ENCODE measurements at places on chromosomes 7 and 10.

GRCh38 chr7:139548302-139549028, 25.0 kb downstream of the CLEC2L start:
- DNase-seq: peak; percentile 53

- DNase-seq: no peak
Measured at GRCh38 chr7:109126404-109127050, 556.9 kb downstream of the DNAJB9 start.

DNA sequence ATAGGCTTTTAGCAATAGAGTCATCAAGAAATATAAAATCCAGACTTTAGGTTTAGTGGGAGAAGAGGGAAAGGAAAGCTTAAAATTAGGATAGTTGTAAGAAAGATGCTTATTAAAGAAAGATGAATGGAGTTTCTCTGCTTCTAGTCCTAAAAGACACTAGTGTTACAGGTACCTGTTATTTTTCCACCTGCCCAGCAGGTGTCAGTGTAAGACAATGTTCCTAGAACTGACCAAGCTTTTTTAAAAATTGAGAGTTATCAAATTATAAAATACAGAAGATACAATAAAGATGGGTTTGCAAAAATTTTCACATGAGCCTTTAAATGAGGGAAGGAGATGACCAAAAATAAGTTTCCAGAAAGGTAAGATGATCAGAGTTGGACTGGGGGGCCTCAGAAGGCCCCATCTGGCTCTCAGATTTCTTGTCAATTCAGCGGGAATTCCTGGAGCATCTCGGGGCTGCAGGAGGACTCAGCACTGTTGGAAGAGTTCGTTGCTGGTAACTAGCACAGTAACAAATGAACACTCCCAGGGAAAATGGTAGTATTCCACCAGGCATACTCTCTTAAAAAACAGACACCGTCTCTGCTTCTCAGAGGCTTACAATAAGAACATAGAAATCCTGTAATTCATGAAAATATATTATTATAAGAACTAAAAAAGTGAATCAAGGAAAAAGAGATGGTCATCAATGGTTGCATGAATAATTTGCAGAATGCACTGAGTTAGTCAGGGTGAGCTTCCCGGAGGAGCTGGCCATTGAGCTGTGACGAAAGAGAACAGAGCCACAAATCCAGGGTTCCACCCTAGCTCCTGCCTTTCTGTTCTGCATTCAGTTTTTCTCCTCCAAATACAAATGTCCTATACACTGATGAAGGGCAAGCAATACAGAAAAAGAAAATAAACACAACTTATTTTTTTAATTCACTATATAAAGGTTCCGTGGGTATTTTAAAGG, 71.8 kb upstream of the PIK3CG start:
- DNase-seq: no peak

- DNase-seq: no peak
Measured at GRCh38 chr7:130943981-130944380, 210.0 kb upstream of the KLF14 start.

DNA sequence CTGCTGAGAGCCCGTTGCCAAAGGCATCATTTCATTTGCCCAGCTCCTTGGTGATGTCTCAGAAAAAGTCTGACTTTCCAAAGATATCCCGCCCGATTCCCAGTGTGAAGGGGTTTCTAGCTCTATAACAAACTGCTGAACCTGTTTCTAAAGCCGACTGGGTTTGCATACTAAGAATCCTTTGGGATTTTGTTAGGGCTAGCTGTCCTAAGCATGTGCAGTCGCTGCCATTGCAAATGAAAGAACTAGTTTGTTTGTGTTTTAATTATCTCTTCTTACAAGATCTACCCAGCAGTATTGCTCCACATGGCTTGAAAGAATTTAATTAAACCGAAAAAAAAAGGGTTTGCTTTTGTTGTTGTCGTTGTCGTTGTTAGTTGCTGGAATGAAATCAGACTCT, 476.6 kb downstream of the GATA3 start:
- DNase-seq: no peak

DNA sequence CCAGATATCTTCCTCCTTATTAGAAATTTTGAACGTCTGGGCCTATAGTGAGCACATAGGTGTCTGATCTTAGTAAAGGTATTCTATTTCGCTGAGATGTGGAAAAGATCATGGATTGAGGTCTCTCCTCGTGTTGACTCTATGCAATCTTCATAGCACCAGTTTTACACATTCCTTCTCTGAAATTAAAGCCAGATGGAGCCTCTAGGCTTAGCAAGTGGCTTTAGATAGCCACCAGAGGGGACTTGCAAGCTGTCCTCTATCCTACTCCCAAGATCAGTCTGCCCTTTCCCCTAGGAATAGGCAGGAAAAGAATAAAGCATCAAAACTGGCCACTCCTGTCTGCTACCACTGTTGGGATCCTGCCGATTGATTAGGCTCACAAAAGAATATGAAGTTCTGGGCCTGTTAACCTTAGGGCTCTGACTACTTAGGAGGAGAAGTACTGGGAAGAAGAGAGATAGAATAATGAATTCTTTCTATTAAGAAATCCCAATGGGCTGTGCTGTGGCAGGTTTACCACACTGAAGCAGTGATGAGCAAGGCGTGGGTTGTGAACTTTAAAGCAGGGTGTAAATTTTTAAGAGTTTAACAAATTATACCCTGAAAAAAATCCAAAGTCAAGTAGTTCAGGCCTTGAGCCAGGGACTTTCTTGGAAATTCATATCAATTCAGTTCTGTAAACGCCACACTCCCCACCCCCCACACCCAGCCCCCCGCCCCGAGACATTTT, 2.2 kb upstream of the STRIP2 start:
- no peak for DNase-seq

DNA sequence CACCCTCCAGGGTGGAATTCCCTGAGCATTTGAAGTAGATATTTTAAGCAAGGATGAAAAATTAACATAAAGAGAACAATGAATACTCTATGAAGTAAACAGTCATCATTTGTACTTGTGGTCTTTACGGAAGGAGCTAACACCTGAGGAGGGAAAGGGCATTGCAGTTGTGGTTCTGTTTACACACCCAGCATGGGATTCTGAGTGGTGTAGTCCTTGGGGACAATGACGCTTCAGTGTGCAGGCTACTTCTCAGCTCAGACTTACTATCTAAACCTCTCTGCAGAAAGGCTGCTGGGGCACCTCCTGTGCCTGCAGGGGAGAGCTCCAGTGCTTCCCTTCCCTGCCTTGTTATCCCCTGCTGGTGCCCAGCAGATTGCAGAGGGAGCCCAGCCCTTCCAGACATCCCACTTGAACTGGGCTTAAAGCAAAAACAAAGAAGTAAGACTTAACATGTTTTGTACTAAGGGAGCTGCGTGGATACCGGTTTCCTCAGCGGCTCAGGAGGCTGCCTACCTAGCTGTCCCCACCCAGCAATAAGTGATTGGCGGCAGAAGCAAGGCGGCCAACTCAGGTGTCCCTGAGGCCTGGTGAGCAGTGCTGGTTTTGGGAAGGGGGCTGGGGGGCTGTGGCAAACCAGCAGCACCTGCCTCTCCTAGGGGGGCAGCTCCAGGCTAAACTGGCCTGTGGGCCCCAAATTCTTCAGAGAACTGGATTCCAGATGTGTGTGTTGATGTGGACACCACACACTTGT, 89.1 kb downstream of the CELF2 start:
- DNase-seq: no peak

All from osteoblast (primary cell).